Renal cortex interstitium (tissue), 15 donors: ENCODE measurements at places on chromosomes 2 and 18.
A peak's percentile ranks its signal among the peaks of the same experiment; 100 is the strongest.

GRCh38 chr18:62206593-62206992 lies 19.5 kb downstream of the RELCH start:
- no peak for DNase-seq

GRCh38 chr2:131058920-131059319 lies 34.3 kb downstream of the FAM168B start:
- no peak for DNase-seq

- no peak for DNase-seq
Measured at GRCh38 chr2:30273574-30273929, 42.2 kb downstream of the LBH start.

- DNase-seq = peak; percentile 76
Measured at GRCh38 chr18:44680273-44681075, at the start of gene SETBP1. SETBP1 (plus strand) TSS chr18:44680888; CDS start chr18:44701347, 20,459 bp downstream.

GRCh38 chr2:121796239-121796638 lies 40.8 kb downstream of the TSN start:
- DNase-seq = no peak

DNA sequence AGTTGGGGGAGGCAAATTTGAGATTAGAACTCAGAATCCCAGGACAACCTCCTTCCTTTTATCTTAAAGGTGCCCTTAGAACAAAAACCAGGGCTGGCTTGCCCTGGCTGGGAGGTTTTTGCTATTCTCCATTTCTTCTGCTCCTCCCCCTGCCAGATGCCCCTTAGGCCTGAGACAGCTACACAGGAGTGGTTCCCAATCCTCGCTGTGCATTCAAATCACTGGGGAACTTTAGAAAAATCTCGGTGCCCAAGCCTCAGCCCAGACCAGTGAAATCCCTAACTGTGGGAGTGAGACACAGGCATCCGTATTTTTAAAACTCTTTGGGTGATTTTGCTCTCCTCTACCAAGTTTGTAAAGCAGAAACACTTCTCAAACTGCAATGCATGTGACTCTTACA lies 38.8 kb downstream of the LBH start:
- DNase-seq = no peak
